ENCODE measurements at places on chromosomes 16 and 17.

DNA sequence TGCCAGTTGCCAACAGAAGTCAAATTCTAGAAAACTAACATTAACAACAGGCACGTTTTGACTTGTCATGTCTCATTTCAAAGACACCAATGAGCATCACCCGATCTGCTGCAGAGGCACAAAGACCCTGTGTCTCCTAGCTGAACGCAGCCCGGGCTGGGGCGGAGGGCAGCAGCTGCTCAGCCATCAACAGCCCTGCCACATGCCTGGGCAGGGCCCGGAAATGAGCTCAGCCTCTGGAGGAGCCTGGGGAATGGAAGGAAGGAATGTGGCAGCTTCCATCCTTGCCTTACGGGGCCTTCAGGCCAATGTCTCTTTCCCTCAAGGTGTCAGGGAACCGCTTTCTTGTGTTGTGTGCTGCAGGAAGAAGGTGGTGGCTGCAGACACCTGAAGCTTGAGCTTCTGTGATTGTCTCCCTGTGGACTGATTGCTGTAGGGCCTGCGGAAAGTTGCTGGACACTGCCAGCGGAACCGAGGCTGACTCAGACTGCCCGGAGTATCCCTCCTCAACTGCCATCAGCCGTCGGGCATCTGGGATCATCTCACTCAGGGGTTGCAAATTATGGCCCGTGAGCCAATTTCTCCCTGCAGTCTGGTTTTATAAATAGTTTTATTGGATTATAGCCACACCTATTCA lies 7.3 kb downstream of the CDH13 start:
- no peak for DNase-seq

GRCh38 chr17:73588891-73589290 lies 55.4 kb downstream of the SDK2 start:
- no peak for DNase-seq

DNA sequence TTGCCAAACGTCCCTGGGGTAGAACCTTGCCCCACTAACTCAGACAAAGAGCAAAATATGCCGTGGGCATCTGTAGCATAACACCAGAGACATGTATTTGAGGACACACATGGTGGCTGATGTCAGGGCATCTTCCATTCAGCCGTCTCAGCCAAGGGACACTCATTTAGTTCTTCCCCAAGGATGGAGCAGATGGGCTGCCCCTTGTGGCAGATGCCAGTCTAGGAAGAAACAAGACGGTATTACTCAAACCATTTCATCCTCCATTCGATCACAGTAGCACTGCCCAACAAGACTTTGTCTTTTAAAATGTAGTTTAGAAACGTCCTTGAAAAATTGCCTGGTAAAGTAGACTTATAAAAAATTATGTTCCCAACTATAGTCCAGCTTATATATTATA lies 937.6 kb upstream of the EEF2KMT start:
- DNase-seq, result no peak

- DNase-seq, result no peak
Measured at GRCh38 chr17:77646046-77646430, 312.5 kb upstream of the TNRC6C start.

DNA sequence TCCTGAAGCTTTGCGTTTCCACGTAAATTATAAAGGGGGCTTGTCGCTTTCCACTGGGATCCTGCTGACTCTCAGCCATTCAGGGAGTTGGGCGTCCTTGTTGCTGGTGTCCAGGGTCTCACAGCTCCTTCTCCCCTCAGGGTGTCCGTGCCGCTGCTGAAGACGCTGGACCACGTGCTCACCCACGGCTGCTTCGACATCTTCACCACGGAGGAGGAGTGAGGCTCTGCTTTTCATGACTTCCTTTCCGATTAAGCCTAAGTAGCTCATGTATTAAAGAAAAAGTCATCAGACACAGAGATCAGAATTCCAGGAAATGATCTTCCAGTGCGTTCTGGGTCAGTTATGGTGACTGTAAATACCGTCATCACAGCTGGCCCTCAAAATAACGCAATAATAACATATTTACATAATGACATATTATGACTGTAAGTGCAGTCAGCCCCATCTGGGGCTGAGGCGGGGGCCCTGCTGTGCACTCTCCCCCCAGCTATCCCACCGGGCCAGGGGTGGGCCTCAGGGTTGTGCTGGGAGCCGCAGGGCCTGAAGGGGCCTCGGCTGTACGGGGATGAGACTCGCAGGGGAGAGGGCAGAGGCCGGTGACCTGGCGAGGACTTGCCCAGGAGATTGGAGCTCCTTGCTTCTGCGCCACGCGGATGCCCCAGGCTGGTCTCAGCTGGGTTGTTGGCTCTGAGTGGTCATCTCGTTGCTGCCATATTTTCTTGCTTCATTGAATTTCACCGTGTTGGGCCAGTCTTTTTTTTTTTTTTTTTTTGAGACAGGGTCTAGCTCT lies 92.9 kb upstream of the ZNF750 start:
- no peak for DNase-seq

GRCh38 chr17:58272367-58273280 lies 8.1 kb downstream of the MPO start:
- peak; percentile 34 for DNase-seq

GRCh38 chr17:28702752-28703150 lies 8.9 kb downstream of the PROCA1 start:
- no peak for DNase-seq

DNA sequence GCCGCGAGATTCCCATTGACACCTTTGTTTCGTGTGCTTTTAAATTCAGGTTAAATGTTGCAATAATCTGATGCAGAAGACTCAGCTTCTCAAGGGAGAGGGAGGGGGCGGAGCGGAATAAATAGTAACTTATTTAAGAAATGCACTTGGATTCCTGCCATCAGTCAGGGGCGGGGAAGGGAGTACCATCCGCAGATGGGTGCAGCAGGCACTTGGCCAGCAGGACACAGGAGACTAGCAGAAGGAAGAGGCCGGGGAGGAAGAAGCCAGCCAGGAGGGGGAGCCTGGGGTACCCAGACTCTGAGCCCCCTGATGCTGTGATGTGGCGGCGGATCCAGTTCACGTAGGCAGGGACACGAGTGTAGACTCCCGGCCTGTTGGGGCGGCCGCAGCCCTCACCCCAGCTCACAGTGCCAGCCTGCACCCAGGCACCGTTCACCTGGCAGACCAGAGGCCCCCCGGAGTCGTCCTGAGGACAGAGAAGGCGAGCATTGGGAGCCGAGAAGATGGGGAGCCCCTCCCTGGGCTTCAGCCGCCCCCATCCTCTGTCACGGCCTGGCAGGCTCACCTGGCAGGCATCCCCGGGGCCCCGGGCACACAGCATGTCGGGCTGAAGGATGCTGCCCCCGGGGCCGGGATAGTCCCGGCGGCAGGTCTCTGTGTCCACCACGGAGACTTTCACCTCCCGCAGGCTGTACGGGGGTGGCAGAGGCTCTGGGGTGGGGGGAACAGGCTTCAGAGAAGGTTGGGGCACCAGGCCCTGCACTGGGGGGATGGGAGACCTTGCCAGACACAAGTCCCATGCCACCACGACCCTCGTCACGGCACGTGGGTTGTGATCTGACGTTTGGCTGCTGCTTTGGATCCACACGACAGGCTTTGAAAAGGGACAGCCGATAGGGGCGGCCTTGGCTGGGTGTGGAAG lies 3.2 kb downstream of the TPSG1 start:
- DNase-seq, result no peak

DNA sequence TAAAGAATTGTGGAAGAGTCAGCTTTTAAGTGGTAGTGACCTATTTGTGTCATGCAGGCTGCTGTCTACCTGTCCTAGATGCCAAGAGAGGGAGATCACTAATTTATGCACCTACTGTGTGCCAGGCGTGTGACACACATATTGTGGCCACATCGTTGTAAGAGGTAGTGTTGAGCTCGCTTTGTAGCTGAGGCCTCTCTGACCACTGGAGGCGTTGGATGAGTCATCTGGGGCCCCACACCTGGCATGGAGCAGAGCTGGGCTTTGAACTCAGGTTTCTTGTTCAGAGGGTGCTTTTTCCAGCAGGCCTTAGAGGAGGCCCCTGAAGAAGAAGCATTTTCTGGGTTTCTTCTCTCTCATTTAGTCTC lies 52.3 kb upstream of the LGALS9 start:
- no peak for DNase-seq

DNA sequence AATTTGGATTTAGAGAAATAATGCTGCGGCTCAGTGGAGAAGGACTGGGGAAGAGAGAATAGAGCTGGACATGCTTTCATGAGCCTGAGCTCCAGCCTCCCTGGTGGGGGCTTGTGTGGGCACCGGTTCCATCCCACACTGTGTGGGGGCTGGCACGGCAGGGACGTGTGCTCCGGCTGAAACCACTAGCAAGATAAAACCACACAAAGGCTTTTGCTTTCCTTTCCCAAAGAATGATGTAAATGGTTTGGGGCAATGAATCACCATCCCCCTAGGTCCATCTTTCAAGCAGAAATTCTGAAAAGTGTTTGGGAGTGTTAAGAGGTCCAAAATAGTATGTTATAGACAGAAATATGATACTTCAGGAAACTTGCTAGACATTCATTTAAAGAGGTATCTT lies 77.0 kb downstream of the CDH11 start:
- no peak for DNase-seq

DNA sequence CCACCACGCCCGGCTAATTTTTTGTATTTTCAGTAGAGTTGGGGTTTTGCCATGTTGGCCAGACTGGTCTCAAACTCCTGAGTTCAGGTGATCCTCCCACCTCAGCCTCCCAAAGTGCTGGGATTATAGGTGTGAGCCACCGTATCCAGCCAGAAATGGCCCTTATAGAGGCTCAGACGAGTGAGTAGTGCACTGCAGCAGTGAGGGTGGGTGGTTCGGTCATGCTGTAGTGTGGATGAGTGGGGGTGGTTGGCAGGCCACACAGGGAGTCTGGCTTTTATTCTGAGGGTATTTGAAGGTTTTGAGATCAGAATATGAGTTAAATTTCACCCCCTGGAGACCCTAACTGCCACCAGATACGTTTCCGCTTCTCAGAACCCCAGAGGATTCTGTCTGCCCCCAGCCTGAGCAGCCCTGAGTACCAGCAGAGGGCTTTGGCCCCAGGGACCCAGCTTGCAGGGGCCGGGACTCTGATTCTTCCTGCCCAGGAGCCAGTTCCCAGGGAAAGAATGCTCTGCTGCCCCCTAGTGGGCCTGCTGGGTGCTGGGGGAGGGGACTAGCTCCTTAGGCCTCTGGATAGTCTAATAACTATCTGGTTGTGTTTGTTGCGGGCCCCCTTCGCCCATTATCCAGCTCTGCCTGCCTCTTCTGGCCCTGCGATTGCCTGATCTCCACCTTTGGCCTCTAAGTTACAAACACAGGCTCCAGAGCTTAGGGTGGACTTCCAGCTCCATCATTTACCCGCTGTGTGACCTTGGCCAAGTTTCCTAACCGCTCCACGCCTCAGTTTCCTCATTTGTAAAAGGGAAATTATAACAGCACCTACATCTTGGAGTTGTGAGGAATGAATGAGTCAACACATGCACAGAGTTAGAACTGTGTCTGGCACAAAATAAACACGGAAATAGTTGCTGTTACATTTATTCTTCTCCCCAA lies 2.0 kb downstream of the ZNF771 start:
- peak; percentile 93 for DNase-seq

DNA sequence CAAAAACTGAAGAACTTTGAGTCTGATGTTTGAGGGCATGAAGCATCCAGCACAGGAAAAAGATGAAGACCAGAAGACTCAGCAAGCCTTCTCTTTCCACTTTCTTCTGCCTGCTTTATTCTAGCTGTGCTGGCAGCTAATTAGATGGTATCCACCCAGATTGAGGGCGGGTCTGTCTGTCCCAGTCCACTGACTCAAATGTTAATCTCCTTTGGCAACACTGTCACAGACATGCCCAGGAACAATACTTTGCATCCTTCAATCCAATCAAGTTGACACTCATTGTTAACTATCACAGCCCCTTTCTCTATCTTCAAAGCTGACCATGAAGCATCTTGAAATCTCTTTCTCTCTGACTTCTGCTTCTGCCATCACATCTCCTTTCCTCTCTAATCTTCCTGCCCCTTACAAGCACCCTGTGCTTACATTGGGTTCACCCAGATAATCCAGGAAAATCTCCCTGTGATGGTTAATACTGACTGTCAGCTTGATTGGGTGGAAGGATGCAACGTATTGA lies 115.9 kb upstream of the CDH13 start:
- no peak for DNase-seq

DNA sequence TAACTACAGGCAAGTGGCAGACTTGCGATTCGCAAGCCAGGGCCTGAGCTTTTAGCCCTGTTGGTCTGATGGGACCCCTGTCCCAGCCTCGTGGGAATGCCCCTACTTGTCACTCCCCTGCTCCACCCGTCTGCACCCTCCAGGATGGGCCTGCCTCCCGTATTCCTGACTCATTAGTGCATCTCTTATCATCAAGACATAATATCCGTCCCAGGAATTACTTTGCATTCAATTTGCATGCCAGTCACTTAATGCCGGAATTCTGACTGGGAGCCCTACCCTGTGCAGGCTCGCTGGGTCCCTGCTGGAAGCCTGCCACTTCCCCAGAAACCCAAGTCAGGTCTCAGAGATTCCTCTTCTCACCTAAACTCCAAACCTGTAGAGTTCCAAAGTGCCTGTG lies 3.3 kb downstream of the PRSS53 start:
- DNase-seq, result no peak

DNA sequence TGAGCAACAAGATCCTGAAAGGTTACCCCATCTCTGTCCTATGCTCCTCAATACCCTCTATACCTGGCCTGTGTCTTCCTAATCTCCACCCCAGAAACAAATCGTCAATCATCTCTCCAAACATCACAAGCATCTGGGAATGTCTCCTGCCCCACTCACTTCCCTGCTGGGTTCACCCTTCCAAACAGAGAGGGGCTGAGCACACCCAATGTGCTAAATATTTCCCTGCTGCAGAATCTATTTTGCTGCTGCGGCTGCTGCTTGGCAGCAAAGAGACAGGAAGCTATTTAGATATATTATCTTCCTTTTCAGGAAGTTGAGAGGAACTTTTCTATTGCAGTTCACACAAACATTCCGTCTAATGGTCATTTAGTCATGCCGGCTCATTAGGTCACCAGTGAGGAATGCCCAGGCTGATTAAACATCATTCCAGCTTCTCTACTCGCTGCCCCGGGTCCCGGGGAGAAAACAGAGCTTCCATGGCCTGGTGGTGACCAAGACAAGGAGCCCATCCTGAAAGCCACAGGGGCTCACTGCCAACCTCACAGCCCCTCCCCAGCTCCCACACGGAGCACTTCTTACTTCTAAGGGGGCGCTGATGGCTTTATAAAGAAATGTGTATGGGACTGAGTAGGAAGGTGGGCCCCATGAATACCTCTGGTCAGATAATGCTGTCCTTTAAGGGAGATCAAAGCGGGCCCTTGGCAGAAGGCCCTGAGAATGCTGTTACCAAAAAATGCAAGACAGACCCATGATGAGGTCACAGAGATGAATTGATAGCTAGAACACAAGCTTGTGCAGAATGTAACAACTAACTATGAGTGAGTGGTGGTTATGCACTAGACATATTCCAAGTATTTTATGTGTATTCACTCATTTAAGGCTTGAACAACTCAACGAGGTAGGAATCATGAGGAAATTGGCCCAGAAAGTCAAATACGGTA lies 218.3 kb downstream of the SOX9 start:
- DNase-seq, result no peak

GRCh38 chr17:45299361-45299760 lies 17.5 kb downstream of the MAP3K14 start:
- DNase-seq, result peak; percentile 52
